ENCODE measurements at places on chromosomes 5 and 9.

- no peak for DNase-seq
Observed at GRCh38 chr5:165622864-165623536, 2117.6 kb downstream of the MAT2B start.

DNA sequence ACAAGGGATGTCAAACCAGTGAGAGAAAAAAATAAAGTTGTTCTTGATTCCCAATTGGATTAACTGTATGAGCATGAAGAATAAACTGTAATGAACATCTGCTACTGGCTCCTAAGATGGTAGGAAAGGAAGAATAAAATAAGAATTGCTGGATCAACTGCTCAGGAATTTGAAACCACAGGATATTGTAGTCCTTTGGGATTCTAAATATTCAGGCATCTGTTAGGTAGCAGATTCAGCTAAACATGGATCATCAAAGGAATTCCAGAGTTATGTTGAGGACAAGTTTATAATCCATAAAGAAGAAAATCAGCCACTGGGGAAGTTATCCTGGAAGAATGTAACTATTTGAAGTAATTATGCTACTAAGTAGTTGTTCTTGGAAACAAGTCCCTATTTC lies 65.8 kb downstream of the ISL1 start:
- DNase-seq: no peak

- no peak for DNase-seq
Observed at GRCh38 chr5:141641634-141642267, 5.0 kb downstream of the RELL2 start.

GRCh38 chr5:127821896-127822295 lies 118.7 kb downstream of the CCDC192 start:
- DNase-seq: no peak

GRCh38 chr5:45521067-45521466 lies 175.1 kb downstream of the HCN1 start:
- no peak for DNase-seq

GRCh38 chr5:136133922-136134379 lies 1.3 kb downstream of the SMAD5 start:
- no peak for DNase-seq

GRCh38 chr5:86986837-86987236 lies 280.8 kb upstream of the RASA1 start:
- DNase-seq: no peak

GRCh38 chr9:28892538-28892937 lies 1319.3 kb upstream of the C9orf72 start:
- no peak for DNase-seq

- DNase-seq: no peak
Observed at GRCh38 chr5:79842006-79842881, 148.8 kb downstream of the MTX3 start.

GRCh38 chr5:113331209-113331551 lies 103.6 kb downstream of the TSSK1B start:
- DNase-seq: no peak

GRCh38 chr9:37062336-37062735 lies 28.3 kb upstream of the PAX5 start:
- no peak for DNase-seq

GRCh38 chr5:73182307-73182706 lies 9.3 kb downstream of the TMEM174 start:
- DNase-seq: no peak
